ENCODE measurements at places on chromosomes 6 and 20.

- DNase-seq, result no peak
These were observed 14.4 kb upstream of the RNF24 start for GRCh38 chr20:4029505-4030467.

DNA sequence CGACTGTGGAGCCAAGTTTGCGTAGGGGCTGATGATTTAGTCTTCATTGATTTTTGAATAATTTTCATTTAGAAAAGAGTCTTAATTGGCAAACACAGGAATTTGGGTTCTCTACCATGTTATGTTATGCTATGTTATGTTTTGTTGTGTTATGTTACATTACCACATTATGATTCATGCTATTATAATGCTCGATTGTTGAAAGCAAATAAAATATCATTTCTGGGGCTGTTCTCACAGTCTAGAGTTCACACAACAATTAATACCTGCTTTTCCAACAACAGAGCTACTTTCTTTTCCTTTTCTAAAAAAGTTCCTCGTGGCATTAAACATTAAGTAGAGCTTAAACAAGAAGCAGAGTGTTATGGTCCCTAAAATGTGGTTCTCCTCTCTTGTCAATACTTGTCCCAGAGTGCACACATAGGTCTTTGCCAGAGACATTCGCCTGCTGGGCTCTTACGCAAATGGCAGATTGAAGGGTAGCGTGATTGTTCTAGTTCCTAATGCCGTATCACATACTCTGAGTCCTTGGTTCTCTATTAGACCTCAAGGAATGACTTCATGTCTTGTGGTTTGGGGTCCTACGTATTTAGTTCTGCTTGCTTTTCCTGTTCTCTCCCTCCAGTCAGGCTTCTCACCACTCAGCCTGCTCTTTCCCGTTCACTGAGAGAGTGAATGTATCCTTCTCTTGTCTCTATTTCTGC, 370.3 kb downstream of the CD109 start:
- no peak for DNase-seq

- no peak for DNase-seq
These were observed 119.8 kb downstream of the COL12A1 start for GRCh38 chr6:75085931-75086635.

GRCh38 chr6:132687306-132687705, 26.5 kb downstream of the VNN1 start:
- DNase-seq, result no peak

- DNase-seq, result no peak
These were observed 139.7 kb downstream of the CDC5L start for GRCh38 chr6:44527181-44527580.

GRCh38 chr6:96391776-96392360, 129.7 kb upstream of the UFL1 start:
- no peak for DNase-seq

Data from fibroblast of skin of left biceps (primary cell).